Activated CD8-positive, alpha-beta memory T cell treated with anti-CD3 and anti-CD28 coated beads for 24 hours (primary cell): ENCODE measurements at places on chromosomes 7 and 10.

DNA sequence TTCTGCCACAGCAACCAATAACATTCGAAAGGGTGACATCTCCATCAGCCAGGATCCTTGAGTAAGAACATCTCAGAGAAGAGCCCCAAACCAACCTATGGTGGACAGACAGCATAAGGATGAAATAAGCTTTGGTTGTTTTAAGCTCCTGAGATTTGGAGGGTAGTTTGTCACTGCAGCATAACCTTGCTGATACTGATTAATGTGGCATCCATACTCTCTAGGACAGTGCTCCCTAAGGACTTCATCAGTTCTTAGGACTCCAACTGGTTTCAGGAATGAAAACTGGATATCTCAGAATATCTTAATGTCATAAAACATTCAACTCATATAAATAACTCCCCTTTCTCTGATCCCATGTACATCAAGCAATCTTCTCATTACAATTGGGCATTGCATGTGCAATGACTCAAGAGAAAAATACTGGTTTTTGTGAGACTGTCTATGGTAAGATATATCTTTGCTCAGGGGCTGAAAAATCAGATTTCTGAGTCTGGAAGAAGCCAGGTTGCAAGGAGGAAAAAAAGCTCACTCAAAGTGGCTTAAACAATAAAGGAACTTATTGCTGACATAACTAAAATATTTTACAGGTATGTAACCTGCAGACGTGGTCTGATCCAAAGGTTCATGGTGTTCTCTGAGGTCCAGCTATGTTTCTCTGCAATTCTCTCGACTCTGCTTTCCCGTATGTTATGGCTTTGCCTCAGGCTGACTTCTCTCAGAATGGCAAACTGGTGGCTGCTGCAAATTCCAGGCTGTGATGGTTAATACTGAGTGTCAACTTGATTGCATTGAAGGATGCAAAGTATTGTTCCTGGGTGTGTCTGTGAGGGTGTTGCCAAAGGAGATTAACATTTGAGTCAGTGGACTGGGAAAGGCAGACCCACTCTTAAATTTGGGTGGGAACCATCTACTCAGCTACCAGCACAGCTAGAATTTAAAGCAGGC lies 65.7 kb downstream of the RAB11FIP2 start:
- DNase-seq = no peak

DNA sequence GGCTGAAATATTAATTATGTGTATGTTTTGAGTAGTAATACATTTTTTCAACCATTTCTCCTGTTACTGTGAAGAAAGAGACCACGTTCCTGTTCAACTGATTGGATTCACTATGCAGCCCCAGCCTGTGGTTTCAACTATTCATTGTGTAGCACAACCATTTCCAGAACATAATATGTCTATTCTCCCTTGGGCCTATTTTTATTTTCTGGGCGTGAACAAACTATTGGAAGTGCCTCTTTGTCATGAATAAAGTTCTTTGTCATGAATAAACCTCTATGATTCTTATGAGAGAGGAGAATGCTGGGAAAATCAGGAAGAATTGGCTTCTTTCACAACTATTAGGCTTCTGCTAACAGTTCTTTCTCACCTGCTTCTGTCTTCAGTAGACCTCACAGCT lies 152.4 kb downstream of the GNAT3 start:
- no peak for DNase-seq

DNA sequence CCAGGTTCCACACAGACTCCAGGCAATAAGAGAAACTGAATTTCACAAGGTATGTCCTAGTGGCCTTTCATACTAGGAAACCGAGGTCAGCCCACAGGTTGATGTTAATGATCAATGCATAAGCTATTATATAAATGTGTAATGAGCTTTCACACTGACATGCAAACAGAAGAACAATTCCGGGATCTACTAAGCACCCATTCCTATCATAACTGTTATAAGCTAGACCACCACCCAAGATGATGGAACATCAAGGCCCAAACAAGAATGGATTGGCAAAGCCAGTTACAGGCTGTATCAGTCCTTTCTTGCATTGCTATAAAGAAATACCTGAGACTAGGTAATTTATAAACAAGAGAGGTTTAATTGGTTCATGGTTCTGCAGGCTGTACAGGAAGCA lies 15.2 kb downstream of the SORBS1 start:
- no peak for DNase-seq

DNA sequence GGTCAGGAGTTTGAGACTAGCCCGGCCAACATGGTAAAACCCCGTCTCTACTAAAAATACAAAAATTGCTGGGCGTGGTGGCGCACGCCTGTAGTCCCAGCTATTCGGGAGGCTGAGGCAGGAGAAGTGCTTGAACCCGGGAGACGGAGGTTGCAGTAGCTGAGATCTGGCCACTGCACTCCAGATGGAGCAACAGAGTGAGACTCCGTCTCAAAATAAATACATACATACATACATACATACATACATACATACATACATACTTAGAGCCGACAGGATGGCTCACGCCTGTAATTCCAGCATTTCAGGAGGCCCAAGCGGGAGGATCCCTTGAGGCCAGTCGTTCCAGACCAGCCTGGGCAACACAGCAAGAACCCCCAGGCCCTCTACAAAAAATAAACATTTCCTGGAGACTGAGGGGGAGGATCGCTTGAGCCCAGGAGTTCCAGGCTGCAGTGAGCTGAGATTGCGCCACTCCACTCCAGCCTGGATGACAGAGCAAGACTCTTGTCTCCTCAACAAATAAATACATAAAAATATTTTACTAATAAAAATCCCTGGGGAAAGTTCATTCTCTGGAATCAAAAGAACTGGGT lies 90.9 kb upstream of the TNRC18 start:
- DNase-seq = no peak

DNA sequence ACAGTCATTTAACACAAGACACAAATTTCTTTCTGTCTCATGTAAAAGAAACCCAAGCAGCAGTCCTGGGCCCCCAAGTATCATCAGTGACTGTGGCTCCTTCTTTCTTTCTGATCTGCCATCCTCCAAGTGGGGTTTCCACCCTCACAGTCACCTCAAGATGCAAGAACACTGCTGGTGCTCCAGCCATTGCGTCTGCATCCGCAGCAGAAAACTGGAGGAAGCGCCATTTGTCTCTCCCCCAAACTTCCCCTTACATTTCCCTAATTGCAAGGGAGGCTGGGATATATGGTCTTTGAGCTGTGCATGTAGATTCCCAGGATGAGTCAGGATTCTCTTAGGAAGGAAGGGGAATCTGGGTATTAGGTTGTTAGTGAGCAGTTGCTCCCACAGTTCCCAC lies 60.9 kb upstream of the GNA12 start:
- no peak for DNase-seq

DNA sequence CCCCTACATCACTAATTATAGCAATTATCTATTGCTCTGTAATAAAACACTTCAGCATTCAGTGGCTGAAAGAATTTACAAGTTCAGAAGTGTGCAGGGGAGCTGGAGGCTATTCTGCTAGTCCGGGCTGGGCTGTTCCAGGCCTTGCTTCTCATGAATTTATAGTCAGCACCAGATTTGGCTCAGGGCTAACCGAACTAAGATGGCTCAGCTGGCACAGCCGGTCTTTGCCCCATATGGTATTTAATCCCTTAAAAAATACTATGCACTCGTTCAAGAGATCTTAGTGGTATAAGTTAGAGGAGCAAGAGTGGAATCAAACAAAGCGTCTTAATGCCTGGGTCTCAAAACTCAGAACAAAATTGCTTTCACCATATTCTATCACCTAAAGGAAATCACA lies 932.9 kb downstream of the XPNPEP1 start:
- no peak for DNase-seq

DNA sequence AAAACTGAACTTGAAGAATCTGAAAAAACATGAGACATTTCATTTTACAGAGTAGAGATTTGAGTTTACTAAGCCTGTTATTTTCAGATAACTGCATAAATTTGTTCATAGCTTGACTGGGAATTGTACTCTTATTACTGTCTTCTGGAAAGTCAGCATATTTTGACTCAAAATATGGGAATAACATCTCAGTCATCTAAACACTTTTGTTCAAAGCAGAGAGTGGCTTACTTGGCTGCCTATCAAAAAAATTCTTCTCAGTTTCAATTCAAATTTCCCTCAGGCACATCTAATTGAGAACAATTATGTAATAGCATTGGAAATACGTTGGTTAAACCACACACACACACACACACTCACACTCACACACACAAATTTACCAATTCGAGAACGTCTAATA lies 384.6 kb downstream of the ARL4A start:
- no peak for DNase-seq

GRCh38 chr10:78264361-78264760 lies 230.7 kb downstream of the RPS24 start:
- DNase-seq = no peak

GRCh38 chr10:114825513-114826253 lies 4.1 kb downstream of the FHIP2A start:
- no peak for DNase-seq

DNA sequence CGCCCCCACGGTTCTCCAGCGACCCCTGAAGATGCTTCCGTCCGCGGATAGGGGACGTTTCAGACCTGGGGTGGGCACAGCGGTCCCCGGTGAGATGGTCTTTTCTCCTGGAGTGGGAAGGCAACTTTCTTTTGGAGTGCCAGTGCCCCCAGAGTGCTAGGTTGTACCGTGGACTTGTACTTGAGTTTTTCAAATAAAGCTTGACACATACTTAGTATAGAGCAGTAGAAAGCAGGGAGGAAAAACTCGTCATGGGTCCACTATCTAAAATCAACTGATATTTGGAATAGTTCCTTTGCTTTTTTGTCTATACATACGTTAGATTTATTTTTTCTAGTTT lies 28.4 kb downstream of the RBM20 start:
- no peak for DNase-seq

- no peak for DNase-seq
These were observed 323.0 kb upstream of the AOAH start for GRCh38 chr7:37047260-37047659.

GRCh38 chr10:4357911-4358310 lies 468.1 kb upstream of the AKR1E2 start:
- no peak for DNase-seq

DNA sequence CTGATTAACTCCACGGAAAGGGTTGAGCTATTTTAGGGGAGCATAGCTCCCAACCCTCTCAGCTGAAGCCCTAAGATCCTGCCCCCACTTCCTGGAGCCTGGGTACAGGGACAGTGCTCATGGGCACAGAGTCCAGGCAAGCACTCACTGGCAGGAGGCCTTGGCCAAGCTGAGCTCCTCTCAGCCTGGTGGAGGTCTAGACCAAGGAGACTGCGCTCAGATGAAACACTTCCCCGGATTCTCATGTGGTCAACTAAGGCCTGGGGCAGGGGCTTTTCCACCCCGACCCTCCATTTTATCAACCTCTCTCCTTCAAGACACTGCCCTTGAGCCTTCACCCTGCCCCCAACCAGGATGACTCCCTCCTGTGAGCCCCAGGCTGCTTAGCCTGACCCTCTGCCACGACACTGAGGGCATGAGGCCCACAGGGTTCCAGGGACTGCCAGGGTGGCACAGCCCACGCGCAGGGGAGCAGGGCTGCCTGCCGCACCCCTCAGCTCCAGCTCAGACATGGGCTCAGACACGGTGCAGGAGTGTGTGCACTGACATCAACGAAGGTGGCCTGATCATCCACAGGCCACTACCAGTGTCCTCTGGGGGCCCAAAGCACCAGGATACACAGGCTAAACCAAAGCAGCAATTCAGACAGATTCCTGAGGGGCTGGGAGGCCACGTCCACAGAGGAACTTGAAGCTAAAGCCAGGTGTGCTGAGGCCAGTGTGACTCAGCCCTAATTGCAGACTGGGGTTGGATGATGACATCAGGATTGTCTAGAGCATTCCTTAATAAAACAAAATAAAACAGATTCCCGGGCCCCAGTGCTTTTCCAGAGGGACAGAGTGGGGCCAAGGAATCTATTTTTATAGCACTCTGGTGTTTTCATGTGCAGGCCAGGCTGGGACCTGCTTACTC lies 18.8 kb downstream of the CHAT start:
- DNase-seq = no peak

GRCh38 chr7:157300369-157300825 lies 36.4 kb upstream of the DNAJB6 start:
- no peak for DNase-seq

- DNase-seq = no peak
These were observed 65.5 kb upstream of the CREB5 start for GRCh38 chr7:28346676-28347363.

DNA sequence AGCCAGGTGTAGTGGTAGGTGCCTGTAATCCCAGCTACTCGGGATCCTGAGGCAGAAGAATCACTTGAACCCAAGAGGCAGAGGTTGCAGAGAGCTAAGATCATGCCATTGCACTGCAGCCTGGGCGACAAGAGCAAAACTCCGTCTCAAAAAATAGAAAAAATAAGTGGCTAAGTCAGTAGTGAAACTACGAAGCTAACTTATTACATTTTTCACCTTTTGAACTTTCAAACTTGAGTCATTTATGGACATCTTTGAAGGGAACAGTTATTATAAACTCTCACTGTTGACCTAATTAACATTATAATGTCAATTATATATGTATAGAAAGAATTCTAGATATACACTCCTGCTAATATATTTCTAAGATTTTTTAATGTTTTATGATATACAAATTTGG lies 541.5 kb upstream of the C7orf33 start:
- no peak for DNase-seq

DNA sequence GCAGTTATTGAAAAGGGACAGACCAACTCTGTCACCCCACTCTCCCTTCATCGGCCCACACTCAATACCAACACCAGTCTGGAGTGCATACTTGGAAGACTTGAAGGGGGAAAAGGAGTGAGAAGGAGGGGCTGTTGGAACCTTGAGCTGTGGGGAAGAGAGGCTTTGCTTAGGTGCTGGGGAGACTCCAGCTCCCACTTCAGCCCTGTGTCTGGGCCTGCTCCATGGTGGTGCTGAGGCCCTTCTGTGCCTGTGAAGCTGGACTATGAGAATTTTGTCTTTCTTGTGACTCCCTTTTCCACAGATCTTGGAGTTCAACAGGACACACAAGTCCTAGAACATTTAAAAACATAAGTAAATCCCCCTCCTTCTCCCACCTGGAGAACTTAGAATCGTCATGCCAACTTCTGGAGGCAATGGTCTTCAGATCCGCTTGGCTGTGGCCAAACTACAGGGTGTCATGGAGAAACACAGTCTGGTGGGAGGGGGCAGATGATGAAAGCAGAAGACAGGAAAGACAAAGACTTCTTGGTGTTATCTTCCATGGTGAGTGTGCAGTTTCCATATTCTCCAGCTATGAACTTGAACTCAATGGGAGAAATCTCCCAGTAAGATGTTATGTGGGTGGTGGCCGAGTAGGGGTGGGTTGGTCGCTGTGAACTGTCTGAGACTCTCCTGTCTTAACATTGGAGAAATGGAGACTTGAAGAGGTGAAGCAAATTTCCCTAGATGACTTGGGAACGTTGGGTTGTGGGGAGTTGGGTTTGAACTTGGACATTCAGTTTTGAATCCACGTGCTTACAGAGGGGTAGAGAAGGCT lies 18.4 kb upstream of the GIMAP8 start:
- DNase-seq = peak; percentile 35
